ENCODE measurements at places on chromosomes 12 and 14.

- DNase-seq, result peak; percentile 46
These were observed 395.2 kb upstream of the DCN start for GRCh38 chr12:91577586-91578539.

DNA sequence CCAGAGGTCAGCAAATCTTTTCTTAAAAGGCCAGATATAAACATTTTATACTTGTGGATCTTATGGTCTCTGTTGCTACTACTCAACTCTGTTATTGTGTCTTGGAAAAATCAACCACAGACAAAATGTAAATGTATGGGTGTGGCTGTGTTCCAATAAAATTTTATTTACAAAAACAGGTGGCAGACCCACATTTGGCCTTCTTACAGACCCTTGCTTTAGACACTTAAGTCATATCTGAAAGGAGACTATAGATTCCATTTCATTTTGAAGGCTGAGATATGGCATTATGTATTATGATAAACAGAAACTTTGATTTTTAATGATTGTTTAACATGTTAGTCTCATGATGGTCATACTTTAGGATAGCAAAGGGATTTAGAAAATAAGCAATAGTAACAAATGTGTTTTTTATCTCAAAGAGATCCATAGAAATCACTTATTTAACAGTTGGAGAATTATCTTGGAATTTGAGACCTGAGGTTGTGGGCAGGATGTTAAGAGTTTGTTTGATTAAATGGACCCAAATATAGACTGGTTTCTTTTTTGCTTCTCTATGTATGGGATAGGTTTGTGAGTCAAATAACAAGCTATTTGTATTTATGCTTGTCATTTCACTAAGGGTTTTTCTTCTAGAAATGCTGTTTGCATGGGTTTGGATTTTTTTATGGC is 51.2 kb downstream of the PPFIBP1 start:
- no peak for DNase-seq

DNA sequence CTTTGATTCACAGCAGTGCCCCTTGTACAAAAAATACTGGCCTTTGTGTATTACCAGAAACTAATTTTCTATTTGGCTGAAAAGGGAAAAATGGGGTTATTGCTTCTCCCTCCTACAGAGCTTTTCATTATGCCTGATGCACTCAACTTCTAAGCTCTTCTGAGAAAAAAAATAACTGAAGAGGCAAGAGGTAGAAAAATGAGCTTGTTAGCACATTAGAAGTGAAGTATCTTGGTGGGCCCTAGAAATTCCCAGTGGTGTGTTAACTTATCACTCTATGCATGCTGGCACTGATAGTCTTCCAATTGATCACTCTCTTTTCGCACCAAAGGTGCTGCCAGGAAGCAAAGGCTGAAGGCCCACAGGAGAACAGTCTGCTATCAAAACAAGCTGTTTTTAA is 17.1 kb downstream of the INSM2 start:
- no peak for DNase-seq

- DNase-seq, result peak; percentile 92
These were observed 1.2 kb upstream of the SCAF11 start for GRCh38 chr12:45991284-45992249.

- no peak for DNase-seq
These were observed 72.0 kb upstream of the VRK1 start for GRCh38 chr14:96725232-96725631.

- DNase-seq, result no peak
These were observed 12.0 kb downstream of the GNG2 start for GRCh38 chr14:51872396-51872795.

DNA sequence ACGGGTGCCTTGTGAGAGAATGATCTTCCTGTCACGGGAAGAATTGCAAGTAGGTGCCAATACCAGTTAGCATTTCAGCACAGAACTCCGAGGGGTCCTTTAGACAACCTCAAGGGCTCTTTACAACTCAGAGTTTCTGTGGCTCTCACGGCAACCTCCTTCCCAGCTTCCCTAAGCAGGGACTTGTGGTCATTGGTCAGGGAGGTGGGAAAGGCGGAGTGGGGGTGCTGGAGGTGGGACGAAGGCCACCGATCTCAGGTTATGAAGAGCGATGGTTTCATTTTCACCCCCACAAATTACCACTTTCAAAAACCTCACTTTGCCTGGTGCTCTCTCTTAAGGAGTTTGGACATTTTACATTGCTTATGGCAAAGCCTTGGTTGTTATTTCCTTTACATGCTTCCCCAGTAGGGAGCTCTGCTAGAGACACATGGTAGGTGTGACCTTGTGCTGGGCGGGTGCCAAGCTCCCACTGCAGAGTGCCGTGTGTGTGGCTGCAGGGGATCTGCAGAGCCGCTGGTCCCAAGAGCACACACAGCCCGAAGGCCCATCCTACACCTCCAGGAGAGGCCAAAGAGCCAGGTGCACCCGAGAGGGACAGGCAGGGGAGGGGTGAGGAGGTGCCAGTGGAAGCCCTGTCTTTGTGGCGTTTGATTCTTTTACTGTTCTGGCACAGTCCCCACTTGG is 21.4 kb downstream of the BCL2L14 start:
- no peak for DNase-seq

GRCh38 chr12:109824731-109825130 is 8.5 kb downstream of the TRPV4 start:
- DNase-seq, result no peak

DNA sequence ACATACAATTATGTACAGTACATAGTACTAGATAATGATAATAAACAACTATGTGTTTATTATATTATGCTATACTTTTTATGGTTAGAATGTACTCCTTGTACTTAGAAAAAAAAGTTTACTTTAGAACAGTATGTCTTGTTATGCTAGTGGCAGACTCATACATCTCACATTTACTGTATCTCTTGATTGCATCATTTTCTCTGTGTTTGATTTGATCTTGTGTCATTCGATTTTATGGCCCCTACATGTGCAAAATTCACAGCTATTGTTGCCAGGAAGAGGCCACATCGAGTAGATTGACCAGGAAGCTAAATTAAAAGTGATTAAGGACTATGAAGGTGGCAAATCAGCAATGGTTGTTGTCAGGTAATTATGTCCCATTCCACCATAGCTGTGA is 153.0 kb downstream of the PCNX1 start:
- DNase-seq, result no peak

DNA sequence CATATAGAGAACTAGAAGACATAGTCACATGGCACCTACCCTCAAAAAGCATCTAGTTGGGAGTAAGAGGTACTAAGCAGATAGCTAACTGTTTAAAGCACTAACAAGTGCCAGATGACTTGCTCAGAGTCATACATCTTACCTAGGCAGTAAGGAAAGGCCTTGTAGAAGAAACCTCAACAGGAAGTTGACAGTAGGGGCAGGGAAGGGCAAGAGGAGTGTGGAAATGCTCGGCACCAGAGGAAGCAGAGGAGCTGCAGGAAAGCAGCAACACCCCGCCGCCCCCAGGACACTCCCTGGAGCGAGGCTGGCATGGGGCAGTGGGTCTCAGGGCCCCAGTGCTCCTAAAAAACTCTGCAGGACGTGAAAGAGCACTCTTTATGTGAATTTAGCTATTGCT is 92.9 kb downstream of the PPP2R5C start:
- DNase-seq, result no peak

DNA sequence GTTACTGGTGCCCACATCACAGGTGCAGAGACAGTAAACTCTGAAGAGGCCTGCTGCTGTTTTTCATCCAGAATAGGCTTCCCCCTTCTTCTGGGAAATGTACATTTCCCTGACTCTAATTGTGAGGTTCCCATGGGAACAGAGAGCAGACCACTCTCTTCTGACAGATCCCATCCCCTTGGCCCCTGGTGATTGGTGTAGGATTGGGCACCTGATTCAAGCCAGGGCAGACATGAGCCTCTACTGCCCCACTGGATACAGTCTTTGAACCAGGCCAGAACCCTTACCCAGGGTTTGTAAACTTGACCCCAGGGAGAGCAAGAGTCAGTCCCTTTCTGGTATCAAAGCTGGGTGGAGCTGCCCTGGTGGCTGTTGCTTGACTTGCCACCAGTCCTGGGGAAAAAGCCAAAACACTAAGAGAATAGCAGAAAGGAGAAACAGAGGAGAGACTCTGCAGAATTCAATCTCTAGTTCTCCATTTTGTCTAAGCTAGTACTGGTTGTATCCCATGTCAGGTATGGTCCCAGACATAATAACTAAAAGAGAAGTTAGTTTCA is 14.8 kb upstream of the NFYB start:
- peak; percentile 91 for DNase-seq

Data from SK-N-DZ (cell line).